ENCODE measurements at places on chromosomes 1 and 21.

DNA sequence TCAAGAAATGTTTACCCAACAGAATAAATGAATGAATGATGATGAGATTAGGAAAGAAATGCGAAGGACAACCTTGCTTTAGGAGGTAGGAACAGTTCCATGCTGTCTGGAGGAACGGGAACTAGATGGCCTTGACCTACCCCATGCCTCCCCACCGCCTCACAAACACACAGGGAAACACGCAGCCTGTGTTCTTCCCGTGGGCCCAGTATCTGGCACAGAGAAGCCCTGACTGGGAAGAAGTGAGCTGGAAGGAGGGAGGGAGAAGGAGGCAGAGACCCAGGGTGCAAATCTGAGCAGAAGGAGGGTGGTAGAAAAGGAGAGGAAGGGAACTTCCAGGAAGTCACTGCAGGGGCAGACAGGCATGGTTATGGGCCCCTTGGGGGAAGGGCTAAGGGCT lies 3.5 kb upstream of the ADORA1 start:
- DNase-seq, result no peak

DNA sequence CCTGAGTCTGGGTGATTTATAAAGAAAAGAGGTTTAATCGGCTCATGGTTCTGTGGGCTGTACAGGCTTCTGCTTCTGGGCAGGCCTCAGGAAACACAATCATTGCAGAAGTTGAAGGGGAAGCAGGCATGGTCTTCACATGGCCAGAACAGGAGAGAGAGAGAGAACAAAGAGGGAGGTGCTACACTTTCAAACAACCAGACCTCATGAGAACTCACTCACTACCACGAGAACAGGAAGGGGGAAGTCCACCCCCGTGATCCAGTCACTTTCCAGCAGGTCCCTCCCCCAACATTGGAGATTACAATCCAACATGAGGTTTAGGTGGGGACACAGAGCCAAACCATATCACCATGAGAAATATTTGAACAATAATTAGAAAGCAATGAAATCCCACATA lies 222.9 kb downstream of the FAM72C start:
- no peak for DNase-seq

DNA sequence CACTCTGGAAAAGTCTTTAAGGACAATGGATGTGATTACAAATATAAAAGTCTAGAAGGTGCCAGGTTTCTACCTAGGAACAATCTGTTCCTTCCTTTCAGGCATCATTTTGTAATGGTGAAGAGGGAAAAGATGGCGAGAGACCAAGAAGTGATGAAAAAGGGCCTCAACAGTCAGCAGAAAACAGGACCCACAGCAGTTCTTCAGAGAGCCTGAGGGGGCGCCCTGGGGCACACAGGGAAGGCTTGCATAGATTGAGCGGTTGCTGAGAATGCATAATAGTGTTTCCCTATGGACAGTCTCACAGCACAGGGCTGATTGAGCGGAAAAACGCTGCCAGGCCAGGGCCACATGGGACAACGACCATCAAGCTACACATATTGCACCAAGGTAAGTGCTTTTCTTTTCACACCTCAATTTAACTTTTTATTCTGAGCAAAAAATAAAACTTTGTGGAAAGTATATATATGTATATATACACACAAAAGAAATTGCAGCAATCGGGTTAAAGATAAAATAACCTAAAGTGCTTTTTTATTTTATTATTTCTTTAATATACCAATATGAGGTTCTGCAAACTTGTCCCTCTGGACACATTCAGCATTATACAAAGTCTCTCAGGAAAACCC lies 3.1 kb upstream of the YRDC start:
- DNase-seq, result no peak

DNA sequence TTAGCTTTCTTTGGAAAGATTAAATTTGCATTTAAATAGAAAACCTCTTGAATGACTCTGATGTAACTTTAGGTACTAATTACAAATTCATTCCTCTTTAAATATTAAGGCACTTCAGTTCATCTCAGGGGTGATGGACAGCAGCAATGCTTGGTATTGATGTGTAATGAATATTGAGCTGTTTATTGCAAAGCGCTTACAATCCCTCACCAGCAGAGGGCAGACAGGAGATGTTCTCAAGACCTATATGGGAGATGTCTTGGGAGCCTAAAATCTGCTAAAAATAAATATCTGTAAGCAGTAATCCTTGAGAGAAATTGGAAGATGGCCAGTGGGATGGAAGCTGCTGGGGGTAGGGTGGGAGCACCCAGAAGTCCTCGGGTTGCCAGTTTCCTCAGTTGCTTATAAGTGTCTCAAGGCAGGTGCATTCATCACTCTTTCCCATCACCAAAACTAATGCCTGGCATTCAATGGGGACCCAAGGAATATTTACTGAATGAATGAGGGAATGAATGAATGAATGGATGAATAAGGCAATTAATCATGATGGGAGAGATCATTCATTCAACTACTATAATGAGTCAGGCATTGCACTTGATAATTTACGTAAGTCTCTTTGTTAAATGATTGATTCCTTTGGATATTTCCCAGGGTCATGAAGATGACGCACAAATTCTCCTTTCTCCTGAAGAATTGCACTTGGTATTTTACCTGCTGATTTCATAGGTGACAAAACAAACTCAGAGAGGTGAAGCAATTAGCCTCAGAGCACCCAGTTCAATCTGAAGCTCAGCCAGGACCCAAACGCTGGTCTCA lies 2.3 kb downstream of the KLHDC8A start:
- peak; percentile 13 for DNase-seq

GRCh38 chr21:39650306-39650705 lies 37.6 kb downstream of the B3GALT5 start:
- no peak for DNase-seq

DNA sequence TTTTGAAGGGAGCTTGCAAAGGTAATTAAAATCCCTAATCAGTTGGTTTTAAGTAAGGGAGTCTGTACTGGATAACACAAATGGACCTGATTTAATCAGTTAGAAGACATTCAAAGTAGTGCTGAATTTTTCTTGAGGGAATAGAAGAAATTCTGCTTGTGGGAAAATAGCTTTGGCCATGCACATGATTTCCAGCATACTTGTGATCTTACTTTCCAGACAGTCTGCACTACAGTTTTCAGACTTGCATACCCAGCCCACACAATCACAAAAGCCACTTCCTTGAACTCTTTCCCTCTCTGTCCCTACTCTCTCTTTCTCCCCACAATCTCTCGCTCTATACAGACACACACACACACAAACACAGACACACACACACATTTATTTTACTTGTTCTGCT lies 852.1 kb downstream of the PLA2G4A start:
- no peak for DNase-seq

- no peak for DNase-seq
Measured at GRCh38 chr21:36858320-36858957, 108.0 kb downstream of the HLCS start.

DNA sequence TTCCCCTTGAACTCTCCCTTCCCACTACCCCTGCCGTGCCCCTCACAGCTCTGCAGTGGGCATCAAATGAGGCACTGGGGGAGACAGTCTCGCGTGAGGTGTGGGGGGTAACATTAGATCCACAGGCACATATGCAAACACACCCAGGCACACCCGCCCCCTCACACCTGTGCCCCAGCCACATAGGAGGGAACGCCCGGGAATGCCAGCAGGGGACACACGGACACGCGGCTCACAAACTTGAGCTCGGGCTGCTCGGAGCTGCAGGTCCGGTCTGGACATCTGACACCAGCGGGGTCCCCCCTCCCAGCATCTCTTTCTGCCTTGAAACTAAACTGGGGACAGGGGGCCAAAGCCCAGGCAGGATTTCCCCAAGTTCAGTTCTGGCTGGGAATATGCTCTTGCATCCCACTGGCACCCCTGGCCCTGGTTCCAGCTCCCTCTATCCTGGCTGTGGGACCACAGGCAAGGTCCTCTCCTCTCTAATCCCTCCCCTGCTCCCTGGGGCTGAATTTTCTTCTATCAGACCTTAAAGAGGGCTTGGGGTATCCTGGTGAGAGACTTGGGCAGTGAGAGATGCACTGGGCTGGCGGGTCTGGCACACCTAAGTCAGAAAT lies 30.6 kb downstream of the CDCP2 start:
- DNase-seq, result no peak

- DNase-seq, result no peak
Measured at GRCh38 chr1:33099290-33100118, 18.6 kb downstream of the AZIN2 start.

DNA sequence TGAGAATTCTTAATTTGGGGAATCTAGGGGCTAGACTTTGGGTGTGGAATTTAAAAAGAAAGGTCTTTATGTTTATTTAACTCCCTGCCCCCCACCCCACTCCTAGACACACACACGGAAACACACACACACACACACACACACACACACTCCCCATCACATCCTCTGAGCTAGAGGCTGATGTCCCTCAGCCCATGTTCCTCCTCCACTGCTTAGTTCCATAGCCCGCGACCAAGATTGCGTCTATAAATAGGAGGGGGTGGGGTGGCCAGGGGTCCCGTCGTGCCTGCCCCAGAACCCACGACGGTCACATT lies 655 bp upstream of the KIRREL1 start:
- DNase-seq, result no peak

GRCh38 chr1:183546427-183546826 lies 43.8 kb downstream of the NCF2 start:
- DNase-seq, result no peak

DNA sequence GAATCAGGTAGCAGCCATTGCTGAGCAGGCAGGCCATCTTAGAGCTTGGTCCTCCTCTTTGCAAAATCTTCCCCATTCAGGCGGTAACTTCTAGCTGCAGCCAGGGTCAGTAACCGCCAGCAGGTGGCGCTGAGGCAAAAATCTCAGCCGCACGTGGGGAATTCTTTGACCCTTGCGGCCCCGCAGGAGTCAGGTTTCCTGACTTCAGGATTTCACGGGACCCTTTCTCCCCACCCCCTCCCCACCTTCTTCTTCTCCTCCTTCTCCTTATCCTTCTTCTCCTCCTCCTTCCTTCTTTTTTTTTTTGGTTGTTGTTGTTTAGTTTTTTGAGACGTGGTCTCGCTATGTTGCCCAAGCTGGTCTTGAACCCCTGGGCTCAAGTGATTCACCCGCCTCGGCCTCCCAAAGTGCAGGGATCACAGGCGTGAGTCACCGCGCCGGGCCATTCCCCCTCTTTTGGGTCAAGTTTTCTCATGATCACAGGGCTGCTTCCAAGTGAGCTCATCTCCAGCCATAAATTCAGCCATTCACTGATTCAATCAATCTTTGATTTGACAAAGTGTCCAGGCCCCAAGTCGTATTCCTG lies 33.4 kb upstream of the TENT5B start:
- peak; percentile 34 for DNase-seq

GRCh38 chr1:211551638-211552460 lies 27.1 kb downstream of the SLC30A1 start:
- no peak for DNase-seq

DNA sequence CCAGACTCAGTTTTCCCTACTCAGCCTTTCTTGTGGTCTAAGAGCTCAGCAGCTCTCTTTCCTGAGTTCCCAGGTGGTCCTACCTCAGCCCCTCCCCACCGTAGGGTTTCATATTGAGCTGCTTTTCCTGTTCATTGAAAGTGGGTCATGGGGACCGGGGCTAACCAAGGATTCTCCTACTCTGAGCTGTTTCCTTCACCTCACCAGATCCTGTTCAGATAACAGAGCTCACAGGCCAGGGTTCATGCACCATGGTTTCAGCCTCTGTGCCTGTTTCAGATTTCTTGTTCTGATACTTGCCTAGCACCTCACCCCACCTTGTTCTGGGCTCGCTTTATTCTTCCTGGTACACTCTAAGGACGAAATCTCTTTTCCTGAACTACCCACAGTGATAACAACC lies 8.5 kb downstream of the UBQLN4 start:
- DNase-seq, result no peak

GRCh38 chr1:224707843-224708725 lies 92.0 kb downstream of the CNIH3 start:
- DNase-seq, result no peak

All from stimulated activated CD8-positive, alpha-beta memory T cell treated with anti-CD3 and anti-CD28 coated beads, Interleukin-15, amount 100 ng/mL, for 24 hours (primary cell).